ENCODE measurements at places on chromosomes 6 and 20. TPM values are rescaled to one million over a fixed set of nuclear protein-coding genes. Genes with fewer than 3 reads are reported as not detected.

DNA sequence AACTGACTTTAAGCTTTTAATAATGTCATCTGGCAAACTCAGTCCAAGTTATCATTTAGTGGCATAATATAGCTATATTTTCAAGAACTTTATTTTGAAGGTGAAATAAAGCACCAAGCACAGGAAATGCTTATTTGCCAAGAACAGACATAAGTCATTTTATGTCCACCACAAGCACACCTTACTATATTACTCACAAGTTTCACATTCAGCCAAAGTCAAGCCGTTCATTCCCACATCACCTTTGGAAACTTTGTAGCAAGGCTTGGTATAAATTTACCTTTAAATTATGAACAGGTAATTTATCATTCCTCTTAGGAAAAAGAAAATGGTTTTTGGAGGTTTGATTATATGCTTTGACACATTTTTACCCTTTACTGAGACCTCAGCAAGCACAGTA is 236.8 kb upstream of the FKBP1C start:
- no peaks in the 10 kb centered on the region for H3K27me3 ChIP-seq
- H3K4me3 ChIP-seq = no peak overlapping the region
- no peaks in the 10 kb centered on the region for H3K4me1 ChIP-seq
- H3K27ac ChIP-seq = no peak overlapping the region
- H3K36me3 ChIP-seq = no peaks in the 10 kb centered on the region

DNA sequence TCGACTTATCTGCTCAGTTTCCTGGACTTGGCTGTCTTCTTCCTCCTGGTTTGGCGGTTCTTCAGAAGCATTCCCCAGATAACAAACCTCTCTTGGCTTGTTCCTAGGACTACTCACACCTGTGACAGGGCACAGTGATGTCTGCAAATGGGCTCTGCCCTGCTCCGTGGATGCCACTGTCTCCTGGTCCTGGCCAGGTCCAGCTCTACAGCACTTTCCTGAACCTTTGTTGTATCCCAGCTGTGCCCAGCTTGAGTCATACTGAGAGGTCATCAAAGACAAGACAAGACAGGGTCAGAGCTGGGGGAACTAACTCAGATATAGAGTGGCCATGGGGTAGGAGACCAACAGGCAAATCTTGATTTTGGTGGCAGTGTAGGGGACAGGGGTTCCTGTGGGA is 102.7 kb upstream of the SLC22A23 start:
- H3K27me3 ChIP-seq = no peaks in the 10 kb centered on the region
- no peak for DNase-seq
- H3K4me1 ChIP-seq = no peaks in the 10 kb centered on the region
- no peaks in the 10 kb centered on the region for H3K36me3 ChIP-seq
- H3K4me3 ChIP-seq = no peak overlapping the region

- H3K27me3 ChIP-seq = no peaks in the 10 kb centered on the region
- H3K36me3 ChIP-seq = no peaks in the 10 kb centered on the region
- H3K4me3 ChIP-seq = no peak overlapping the region
- no peak for DNase-seq
- H3K27ac ChIP-seq = no peak overlapping the region
These were observed 24.9 kb upstream of the PI16 start for GRCh38 chr6:36929607-36930006.

RNF144B gene
- 28.6 TPM for total RNA-seq

Measured in uterus (tissue), 4 donors.